ENCODE measurements at places on chromosomes 1 and 21.

DNA sequence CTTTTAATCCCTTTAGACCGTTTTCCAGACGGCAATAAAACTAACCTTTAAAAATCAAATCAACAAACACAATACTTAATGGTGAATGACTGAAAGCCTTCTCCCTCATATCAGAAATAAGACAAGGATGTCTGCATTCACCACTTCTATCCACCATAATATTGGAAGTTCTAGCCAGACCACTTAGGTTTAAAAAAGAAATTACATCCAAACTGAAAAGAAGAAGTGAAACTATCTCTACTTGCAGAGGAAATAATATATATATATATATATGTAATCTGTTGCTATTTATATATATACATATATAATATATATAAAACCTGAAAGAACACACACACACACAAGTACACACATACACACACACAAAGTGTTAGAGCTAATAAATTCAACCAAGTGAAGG, 100.4 kb downstream of the BRINP3 start:
- no peak for DNase-seq

- DNase-seq, result peak; percentile 76
Observed at GRCh38 chr1:29124366-29125236, 898 bp upstream of the TMEM200B start.

GRCh38 chr1:239457491-239458143, 71.2 kb downstream of the CHRM3 start:
- no peak for DNase-seq

DNA sequence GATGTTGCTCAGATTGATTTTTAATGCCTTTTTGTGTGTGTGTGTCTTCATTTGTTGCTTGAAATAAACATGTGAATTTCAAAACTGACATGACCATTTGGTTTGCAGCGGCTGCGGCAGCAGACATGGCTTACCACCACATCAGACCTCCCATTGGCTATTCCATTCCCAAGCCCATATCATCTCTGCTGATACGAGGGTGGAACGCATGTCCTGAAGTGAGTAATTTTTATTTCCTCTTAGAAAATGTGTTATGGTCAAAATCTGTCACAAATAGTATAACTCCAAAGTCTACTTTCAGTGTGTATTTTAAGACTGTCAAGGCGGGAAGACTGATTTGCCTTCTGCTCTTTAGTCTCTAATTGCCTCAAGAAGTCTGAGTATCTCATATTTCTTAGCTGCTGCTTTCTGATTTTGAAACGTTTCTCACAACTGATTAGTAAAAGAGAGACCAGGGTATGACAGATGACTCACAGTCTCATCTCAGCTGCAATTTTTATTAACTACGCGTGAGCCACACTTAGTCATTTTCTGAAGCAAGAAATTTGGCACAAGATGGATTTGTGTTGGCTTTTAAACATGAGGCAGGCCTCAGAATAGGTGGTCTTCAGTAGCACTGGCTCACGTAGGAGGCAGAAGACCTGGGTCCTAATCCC, 49.0 kb downstream of the LRRC53 start:
- no peak for DNase-seq

DNA sequence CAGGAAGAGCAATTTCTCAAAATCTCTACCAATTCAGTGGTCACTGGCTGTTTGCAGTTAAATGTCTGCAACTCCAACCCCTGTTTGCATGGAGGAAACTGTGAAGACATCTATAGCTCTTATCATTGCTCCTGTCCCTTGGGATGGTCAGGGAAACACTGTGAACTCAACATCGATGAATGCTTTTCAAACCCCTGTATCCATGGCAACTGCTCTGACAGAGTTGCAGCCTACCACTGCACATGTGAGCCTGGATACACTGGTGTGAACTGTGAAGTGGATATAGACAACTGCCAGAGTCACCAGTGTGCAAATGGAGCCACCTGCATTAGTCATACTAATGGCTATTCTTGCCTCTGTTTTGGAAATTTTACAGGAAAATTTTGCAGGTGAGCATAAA, 167.2 kb downstream of the CRB1 start:
- no peak for DNase-seq

DNA sequence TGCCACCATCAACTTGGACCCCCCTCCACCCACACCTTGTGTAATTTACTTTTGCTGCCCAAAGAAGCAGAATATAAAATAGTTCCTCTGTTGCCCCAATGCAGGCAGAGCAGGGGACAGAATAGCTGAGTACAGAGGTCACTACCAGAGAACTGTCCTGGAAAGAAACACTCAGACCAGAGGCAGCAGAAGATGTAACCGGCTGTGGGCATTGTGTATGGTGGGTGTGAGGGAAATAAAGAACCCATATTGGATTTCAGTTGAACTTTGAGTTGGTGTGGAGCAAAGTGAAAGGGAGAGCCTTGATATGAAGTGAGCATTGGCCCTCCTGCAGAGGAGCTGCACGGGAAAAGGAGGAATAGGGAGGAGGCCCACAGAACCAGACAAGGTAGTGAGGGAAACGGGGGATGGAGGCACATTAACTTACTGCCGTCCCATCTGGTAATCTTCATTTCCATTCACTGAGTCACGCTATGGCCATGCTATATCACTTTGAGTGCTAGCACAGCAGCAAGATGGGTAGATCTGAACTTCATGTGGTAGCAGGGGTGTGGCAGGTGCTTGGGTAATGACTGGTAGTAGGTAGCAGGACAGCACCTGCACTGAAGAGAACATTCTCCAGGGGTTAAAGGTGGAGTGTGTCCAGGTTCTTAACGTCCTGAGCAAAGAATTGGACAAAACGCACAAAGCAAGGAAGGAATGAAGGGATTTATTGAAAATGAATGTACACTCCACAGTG, 56.3 kb upstream of the FBXO28 start:
- no peak for DNase-seq

DNA sequence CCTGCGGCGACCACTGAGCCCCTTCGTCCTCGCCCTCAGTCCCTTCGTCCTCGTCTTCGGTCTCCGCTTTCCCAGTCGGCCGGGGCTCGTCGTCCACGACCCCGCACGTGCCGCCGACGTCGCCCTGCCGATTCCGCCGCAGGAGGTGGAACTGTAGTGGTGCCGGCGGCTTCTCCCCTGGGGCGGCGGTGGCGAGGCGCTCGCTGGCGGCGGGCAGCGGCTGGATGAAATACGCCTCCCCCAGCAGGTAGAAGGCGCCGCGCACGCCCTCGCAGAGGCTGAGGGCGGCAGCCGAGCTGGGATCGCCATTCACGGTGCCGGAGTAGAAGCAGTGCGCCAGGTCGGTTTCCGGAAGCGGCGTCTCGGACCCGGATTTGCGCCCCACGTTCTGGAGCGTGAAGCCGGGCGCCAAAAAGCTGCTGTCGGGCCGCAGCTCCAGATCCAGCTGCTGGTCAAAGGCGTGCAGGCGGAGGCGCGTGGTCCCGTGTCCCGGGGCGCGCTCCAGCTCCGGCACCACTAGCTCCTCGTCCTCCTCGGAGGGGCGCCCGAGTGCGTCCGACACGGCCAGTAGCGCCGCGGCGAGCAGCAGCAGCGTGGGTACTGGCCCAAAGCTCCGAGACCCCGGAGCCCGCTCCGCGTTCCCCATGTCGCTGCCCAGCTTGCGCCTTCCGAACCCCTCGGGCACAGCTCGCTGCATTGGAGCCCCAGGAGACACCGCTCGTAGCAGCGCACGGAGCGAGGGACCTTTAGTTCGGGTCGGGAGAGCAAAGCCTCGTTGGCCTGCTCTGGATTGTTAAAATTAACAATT, 747 bp downstream of the ADAMTS1 start:
- no peak for DNase-seq

GRCh38 chr1:148264374-148265276, 112.5 kb upstream of the NBPF11 start:
- no peak for DNase-seq

GRCh38 chr1:198158735-198159589, 2.2 kb downstream of the NEK7 start:
- DNase-seq, result peak; percentile 92

GRCh38 chr1:11352058-11352715, 79.2 kb downstream of the UBIAD1 start:
- DNase-seq, result no peak

DNA sequence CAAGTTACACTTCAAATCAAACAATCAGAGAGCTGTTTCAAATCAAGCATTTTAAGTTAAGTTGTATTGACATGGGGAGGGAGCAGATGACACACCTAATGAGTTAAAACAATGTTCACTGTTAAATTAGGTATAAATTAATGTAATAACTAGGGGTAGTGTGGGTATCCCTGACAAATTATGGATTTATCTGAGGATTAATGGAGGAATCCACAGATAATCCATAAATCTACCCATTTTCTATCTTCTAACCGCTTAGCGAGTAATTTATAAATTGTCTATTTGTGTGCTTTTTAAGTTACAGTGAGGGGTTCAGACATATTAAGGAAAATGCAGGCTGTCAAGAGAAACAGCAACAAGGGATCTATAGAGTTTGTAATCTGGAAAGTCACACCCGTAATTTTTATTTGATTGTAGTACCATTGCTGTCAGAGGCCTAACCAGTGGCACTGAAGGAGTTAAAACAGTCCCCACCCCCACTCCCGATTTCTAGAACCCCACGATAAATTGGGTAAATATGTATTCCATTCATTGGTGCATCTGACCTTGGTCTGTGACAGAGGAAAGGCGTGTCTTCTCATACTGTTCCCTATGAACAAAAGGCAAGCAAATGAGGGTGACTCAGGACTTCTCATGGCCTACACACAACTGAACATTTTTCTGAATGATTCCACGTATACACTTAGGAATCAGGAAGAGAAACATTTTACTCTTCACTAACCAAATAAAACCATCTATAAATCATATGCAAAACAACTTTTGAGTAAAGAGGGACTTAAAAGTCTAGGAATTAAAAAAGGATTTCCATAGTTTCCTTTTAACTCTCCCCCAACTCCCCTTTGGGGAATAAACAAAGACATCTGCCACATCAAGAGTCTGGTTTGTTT, 7.4 kb downstream of the IRF2BP2 start:
- DNase-seq, result peak; percentile 29

DNA sequence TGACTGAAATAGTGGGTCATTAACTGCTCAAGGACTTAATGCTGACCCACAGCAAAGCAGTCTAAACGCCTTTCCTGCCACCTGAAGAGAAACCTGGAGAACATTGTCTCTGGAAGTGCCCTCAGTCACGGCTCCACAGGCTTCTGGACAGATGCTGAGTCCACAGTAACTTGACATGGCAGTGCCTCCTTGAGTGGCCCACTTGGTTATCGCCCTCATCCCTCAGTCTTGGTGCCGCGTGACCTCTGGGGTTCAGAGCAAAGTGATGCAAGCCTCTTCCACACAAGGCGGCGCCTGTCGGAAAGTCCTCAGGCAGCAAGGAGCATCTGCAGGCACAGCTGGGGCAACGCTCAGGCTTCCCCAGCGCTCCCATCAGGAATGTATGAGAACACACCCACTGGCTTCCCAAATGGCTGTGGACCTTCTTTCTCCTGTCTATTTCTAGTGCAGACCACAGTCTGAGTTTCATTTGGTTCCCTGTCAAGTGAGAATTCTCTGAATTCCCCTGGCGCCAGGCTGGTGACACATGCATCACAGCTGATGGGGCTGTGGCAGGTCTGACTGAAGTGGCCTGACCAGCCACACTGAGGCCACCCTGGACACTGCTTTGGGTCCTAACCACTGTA, 13.0 kb upstream of the ANGPTL7 start:
- DNase-seq, result no peak

GRCh38 chr1:215473943-215474342, 93.2 kb upstream of the KCTD3 start:
- DNase-seq, result no peak

DNA sequence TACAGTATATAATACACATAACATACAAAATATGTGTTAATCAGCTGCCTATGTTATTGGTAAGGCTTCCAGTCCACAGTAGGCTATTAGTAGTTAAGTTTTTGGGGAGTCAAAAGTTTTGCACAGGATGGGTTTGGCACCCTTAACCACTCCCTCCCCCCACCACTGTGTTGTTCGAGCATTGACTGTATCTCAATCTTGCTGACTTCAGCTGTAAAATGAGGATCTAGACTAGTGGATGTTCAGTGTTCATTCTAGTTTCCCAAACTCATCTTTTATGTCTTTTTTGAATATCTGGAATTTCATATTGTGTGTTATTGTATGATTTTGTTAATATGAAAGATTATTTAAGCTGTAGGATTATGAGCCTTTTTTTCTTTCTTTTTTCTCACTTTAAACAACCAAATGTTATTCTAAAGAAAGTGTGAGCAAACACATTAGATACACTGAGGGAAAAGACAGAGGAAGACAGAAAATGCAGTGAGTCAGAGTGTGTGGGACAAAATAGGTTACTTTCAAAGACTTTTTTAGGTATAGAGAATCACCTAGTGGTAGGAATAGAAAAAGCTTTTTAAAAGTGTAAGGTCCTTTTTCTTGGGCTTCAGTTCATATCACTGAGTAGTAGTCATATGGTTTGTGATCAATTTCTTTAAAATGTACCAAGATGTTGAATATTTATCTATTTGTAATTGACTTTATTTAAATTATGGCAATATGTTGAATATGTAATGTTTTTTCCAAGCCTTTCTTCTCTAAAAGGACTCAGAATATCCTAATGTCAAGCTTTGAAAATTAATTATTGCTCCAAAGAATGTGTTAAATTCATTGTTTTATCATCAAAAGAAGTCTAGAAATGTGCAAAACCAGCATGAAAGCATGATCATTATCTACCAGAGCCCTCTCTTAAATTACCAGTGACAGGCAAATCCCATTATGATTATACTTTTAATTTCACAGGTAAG, 17.9 kb upstream of the CENPF start:
- DNase-seq, result no peak

- DNase-seq, result no peak
Observed at GRCh38 chr1:91948097-91948496, 1.1 kb upstream of the BRDT start.

DNA sequence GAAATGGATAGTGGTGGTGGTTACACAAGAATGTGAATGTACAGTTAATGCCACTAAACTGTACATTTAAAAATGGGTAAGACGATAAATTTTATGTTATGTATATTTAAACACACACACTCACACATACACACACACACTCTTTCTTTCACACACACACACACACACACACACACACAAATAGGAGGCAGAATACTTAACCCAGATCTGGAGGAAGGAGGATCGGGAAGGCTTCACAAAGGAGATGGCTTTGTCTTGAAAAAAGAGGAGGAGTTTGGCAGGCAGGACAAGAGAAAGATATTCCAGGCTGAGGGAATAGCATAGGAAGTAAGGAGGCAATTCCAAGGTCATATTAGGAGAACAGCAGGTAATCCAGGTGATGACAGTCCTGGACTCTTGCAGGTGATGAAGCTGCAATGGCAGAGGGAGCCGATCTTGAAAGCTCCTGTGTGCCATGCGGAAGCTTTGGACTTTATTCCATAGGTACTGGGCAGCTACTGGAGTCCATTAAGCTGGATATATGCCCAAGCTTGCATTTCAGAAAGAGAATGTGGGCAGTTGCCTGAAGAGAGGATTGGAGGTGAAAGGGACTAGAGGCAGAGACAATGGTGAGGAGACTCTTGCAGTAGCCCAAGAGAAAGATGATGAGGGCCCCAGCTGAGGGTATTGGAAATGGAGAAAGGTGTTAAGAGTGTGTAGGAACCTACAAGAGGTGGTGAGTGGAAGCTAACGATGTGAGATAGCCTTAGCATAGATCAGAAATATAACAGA, 15.4 kb upstream of the LYST start:
- DNase-seq, result no peak

GRCh38 chr21:32134441-32135130, 144.3 kb downstream of the MIS18A start:
- DNase-seq, result no peak

All from germinal center (tissue), 1 donor.